LNCaP clone FGC (cell line): ENCODE measurements at places on chromosomes 7 and 10.

DNA sequence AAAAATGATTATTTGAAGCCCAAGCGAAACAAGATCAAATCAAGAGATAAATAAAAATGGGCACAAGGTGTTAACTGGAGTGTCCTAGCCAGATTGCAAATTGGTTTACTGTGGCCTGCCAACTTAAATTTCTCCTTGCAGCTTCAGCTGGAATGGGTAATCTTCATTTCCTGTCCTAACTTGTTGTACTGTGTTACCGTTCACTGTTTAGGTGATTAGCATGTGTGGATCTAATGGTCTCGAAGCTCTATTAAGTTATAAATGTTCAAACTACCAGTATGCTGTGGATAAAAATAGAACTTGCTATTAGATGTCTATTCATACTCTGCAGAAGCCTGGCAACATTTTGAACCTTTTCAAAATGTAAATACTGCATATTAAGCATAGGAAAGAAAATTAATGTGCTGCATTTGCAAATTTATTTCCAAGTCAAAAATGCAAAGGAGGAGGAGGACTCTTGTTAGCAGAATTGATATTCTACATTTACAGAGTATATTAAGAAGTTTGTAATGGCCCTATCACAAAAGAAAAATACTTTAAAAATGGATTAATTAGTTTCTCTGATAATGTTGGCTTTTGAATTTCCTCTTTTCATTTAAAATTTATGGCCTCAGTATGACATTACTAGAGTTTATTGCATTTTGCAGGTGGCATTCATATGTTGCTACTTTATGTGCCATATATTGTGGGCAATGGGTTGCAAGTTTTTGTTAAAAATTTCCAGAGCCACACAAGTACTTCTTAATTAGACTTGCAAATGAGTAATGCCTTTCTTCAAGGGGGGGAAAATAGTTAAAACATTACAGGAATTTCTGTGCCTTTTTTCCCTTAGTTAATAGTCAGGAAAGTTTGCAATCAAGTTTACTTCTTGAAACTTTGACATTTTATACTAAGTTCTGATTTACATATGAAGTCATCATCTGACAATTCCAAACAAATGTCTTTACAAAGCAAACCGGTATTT is 92.1 kb downstream of the CABCOCO1 start:
- DNase-seq: no peak

- DNase-seq: no peak
Measured at GRCh38 chr7:56218510-56218909, 102.3 kb upstream of the NUPR2 start.

- DNase-seq: no peak
Measured at GRCh38 chr7:29300649-29301048, 106.1 kb downstream of the CHN2 start.

DNA sequence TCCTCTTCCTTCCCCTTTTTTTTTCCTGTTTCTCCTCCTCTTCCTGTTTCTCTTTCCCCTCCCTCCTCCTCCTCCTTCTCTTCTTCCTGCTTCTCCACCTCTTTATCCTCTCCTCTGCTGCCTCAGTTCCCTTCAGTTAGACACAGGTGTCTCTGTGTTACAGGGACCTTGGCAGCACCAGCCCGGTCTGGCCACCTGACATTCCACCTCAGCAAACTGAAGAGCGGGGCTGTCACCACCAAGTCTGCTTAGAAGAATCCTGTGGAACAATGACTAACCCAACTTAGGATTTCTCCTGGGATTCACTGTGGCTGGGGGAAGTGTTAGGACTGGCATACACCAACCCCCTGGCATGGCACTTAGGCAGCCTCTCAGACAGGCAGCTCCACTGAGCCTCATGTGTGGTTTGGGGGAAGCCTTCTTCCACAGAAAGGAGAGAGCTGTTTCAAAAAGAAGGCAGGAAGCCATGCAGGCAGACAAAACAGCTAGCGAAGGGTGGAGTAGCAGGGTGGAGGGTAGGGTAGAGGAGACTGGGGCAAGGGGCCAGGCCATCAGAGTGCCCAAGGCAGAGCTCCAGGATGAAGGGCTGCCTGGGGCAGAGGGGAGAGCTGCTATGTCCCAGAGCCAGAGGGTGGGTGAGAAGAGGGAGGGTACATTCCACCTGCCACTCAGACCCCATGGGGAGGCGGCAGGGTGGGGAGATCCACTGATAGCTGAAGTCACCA is 13.2 kb upstream of the GDF10 start:
- DNase-seq: no peak

DNA sequence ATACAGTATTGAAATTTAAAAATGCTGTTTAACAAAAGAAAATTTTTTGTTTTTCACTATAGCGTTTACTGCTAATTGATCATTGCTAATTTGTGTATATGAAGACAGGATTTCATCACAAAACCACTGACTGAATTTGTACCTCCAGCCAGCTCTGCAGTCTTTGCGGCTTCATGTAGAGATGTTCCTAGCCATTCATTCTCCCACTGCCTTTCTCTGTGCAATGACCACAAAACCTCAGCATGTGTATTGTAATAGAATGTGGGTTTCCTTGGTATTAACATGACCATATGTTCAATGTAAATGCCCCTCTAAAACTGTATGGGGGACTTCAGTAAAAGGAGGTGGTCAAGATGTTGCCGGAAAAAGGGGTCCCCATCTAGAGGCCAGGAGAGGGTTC is 81.1 kb upstream of the STEAP1B start:
- no peak for DNase-seq
